Stimulated activated CD4-positive, alpha-beta T cell treated with anti-CD3 and anti-CD28 coated beads, Interleukin-12 subunit alpha, Interleukin-12 subunit beta, amount 100 ng/mL, for 48 hours (primary cell): ENCODE measurements at places on chromosomes 6 and 20.
A peak's percentile ranks its signal among the peaks of the same experiment; 100 is the strongest.

DNA sequence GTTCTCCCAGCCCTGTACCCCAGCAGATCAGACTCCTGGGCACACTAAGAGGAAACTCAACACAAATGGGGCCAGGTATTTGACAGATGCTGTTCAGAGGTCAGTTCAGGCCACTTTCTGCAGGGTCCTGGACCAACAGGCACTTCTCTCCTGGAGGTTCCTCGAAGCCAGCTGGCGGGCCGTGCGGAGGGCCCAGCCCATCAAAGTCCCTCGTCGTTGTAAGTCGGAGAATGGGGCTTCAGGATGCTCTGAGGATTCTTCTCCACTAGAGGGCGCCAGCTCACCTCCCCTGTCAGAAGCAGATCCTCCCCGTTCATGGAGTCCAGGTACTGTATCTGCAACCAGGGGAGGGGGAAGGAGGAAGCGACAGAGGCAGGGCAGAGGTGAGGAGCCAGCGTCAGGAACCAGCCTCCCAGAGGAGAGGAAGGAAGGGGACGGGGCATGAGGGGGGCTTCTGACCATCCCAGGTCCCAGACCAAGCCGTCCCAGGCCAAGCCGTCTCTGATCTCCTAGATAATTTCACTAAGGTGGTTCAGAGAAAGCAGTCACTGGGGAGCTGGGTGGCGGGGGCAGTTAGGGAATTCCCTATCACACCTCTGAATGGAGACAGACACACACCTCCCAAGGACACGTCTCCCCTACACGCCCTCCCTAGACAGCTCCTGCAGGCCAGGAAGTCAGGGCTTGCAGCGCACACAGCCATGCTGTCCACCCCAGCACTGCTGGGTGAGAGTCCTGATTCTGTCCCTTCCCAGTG is 11.7 kb upstream of the FAM83C start:
- DNase-seq: peak; percentile 90

GRCh38 chr6:165220045-165220444 is 89.4 kb downstream of the C6orf118 start:
- DNase-seq: no peak

- no peak for DNase-seq
Measured at GRCh38 chr20:61445741-61446140, 193.7 kb downstream of the CDH4 start.

GRCh38 chr6:133079901-133080300 is 161.3 kb upstream of the EYA4 start:
- DNase-seq: no peak

DNA sequence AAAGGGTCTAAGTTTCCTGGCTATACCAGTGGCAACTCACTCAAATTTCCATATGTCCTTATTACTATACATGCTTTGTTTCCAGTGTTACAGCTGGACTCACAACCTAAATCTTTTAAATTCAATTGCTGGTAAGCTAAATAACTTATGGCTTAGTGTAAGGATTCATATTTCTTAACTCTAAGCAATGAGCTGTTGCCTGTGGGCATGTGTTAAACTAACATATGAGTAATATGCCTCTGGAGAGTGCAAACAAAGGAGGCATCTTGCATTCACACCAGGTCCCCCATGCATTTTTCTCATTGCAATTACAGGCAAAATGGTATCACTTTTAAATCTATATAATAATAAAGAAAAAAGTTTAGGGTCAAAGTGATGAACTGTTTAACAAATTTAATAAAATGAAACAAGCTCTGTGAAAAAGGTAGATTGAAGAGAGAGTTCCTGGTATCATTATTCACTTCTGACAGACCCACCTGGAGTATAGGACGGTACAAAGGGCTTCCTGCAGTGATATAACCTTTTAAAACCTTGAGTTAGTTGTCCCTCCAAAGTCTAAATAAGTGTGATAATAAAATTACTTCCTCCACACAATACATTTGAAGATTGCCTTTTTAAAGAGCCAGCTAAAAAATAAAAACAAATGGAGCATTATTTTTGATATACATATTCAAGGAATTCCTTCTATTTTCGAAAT is 57.6 kb upstream of the HMGCLL1 start:
- no peak for DNase-seq

DNA sequence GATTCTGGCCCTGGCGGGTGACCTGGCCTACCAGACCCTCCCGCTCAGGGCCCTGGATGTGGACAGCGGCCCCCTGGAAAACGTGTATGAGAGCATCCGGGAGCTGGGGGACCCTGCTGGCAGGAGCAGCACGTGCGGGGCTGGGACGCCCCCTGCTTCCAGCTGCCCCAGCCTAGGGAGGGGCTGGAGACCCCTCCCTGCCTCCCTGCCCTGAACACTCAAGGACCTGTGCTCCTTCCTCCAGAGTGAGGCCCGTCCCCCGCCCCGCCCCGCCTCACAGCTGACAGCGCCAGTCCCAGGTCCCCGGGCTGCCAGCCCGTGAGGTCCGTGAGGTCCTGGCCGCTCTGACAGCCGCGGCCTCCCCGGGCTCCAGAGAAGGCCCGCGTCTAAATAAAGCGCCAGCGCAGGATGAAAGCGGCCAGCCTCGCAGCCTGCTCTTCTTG is 868 bp upstream of the SLC2A4RG start:
- DNase-seq: no peak

GRCh38 chr6:105733556-105734162 is 330.8 kb upstream of the PREP start:
- peak; percentile 19 for DNase-seq

DNA sequence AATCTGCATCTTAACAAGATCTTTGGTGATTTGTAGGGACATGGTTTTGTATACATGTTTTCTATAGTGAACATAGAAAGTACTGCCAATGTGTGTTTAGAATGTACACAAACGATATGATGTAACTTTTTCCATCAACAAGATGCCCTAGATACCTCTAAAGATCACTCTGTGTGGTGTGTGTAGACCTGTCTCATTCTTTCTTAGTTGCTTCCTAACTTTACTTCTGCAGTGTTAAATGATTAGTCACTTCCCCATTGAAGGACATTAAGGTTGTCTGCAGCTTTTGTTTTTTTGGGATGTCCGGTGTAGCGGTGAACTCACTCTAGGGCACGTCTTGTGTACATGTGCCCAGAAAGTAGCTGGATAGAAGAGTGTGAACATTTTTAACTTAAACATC is 35.9 kb downstream of the CDYL start:
- no peak for DNase-seq

DNA sequence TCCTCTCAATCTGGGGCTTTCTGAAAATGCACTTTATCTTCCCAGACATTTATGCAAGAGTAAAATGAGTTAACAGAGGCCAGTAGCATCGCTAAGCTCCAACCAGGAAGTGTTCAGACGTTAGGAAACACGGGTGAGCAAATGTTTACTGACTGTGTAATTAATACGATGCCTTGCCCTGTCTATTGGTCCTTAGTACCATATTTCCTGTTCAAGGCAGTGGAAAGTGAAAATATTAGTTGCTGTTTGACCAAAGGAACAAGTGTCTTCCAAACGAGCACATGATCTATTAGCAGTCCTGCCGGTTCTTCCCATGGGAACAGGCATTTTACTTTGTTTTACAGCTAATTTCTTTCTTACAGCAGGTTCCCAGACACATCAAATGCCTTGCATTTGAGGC is 311.1 kb upstream of the JAG1 start:
- DNase-seq: no peak

GRCh38 chr6:37323580-37323979 is 30.2 kb upstream of the RNF8 start:
- no peak for DNase-seq

DNA sequence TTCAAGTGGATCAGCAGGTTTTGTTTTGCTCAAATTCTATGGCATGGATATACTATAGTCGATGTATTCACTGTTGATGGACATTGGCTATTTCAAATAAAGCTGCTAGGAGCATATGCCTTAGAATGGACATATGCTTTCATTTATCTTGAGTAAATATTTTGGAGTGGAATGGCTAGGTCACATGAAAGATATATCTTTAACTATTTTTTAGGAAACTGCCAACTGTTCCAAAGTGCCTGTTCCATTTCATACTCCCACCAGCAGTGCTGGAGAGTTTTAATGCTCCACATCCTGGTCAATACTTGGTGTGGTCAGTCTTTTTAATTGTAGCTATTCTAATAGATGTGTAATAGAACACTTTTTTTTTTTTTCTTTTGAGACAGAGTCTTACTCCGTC is 81.1 kb upstream of the PIM1 start:
- DNase-seq: no peak

DNA sequence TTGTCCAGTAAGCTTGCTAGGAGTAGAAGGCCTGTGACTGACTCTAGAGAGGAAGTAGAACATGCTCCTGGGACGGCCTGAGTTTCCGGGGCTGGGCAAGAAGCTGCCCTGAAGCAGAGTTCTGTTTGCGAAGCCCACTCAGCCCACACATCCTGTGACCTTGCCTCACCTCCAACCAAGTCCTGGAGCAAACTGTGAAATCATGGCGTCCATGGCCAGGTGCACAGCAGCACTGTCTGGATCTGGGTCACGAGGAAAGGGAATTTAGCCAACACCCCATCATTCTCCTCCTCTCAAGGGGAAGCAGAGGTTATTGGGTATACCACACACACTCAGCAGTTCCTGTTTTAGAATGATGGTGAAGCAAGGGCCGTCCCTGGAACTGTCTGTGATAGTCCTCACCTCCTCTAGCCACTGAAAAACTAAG is 87.5 kb downstream of the CRYBG1 start:
- no peak for DNase-seq

GRCh38 chr6:21075986-21076385 is 517.6 kb upstream of the SOX4 start:
- no peak for DNase-seq

DNA sequence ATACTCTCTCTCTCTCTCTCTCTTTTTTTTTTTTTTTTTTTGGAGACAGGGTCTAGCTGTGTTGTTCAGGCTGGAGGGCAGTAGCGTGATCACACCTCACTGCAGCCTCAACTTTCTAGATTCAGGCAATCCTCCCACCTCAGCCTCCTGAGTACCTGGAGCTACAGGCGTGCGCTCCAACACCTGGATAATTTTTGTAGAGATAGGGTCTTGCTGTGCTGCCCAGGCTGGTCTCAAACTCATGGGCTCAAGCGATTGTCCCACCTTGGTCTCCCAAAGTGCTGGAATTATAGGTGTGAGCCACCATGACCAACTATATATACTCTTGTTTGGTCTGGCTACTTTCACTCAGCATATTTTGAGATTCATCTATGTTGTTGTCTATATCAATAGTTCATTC is 154.9 kb downstream of the ZFAND3 start:
- DNase-seq: no peak

GRCh38 chr20:19839053-19839452 is 81.0 kb downstream of the RIN2 start:
- no peak for DNase-seq

- no peak for DNase-seq
Measured at GRCh38 chr6:168054765-168055560, 24.0 kb downstream of the FRMD1 start.

GRCh38 chr20:51696304-51697071 is 71.7 kb downstream of the ATP9A start:
- DNase-seq: no peak

DNA sequence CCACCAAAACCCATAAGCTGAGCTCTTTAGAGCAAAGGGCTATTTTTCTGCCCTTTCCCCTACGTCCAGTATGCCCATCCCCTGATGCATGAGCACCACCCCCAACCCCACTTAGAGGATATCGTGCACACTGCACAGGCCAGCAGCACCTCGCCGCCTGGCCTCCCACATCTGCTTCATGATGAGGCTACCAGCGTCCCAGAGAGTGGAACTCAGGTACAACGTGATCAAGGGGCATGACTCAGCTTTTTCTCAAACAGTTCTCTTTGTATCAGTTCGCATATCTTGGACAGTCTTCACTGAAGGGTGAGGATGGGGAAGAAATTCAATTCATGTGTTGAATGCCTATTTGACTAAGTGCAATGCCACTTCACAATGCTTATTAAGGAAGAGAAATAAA is 81.9 kb upstream of the QKI start:
- no peak for DNase-seq

GRCh38 chr6:109379711-109380110 is 2.6 kb downstream of the CD164 start:
- no peak for DNase-seq

- DNase-seq: no peak
Measured at GRCh38 chr6:109088995-109089394, 5.7 kb downstream of the SESN1 start.

- no peak for DNase-seq
Measured at GRCh38 chr6:34630040-34630439, 66.5 kb downstream of the ILRUN start.

DNA sequence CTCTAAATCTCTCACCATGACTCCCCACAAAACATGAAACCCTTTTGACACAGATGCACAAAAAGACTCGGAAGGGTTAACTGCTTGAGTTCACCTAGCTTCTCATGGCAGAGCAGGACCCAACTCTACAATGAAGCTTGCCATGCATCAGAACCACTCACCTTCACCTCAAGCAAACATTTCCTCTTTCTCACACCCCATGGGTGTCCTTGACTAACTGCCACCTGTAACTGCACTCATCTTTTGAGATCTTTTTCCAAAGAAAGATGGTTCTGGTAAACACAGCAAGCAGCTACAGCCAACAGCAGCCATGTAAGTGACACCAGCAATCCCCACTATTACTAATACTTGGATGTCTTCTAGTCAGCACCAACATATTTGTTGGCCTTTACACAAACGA is 76.5 kb downstream of the EFHC1 start:
- DNase-seq: no peak

DNA sequence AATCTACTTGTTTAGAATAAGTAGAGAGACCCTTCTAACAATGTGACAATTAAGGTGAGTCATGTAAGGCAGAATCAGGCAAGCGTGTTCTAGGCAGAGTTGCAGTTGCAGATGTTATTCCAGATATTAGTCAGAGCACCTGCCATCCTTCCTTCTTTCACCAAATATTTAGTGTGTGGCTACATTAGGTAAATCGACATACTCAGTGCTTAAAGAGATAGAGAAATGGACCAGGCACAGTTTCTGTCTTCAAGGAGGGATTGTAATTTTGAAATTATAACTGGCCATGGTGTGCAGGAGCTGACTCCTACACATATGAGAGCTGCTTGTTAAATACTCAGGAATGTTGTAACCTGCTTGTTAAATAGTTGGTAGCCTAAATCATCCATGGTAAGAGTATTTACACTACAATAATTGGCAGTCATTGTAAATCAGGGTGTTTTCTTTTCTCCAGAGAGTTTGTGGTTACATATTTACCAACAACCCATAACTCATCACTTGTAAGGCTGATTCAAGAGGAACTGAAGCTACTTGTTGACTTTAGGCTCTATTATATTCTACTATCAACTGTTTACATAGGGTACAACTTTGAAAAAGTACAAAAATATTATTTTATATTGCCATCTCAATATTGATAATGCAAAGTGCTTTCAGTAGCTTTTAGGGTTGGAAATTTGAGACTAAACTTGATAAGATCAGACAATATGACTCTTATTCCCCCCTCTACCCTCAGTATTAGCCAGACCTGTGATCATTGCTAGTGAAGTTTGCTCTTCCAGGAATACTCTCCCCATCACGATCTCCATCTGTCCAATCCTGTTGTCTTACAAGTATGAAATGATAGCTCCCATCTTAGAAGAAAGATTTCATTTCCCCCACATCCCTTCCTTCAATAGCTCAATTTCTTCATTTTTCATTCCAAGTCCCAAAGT is 607.1 kb downstream of the COL12A1 start:
- DNase-seq: no peak
